Prostate gland (tissue), 2 donors: ENCODE measurements at places on chromosomes 1 and 21.

DNA sequence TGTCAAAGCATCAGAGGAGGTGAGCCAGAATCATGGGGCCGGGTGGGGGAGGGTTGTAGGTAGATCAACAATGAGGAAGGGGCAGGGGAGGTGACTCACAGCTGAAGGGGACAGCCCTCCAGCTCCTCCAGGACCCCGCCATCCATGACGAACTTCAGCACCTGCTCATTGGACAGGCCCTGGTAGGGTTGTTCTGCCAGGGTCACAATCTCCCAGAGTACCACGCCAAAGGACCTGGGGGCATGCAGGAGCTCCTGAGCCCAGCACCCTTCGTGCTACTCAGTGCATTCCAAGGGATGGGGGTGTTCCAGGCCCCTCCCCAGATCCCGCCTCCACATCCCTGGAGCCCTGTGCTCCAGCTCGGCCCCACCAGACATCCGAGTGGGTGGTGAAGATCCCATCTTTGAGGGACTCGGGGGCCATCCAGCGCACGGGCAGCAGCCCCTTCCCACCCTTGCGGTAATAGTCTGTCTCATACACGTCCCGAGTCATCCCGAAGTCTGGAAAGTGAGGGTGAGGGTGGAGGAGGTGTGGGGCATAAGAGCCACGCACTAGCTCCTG is 17.5 kb downstream of the INSRR start:
- H3K4me1 ChIP-seq = no peaks in the 10 kb centered on the region
- peaks cover 12% of the 10 kb centered on the region for H3K27me3 ChIP-seq
- no peak overlapping the region for H3K4me3 ChIP-seq
- no peak overlapping the region for H3K27ac ChIP-seq

GRCh38 chr1:214164173-214164572 is 116.8 kb upstream of the SMYD2 start:
- H3K27me3 ChIP-seq = no peaks in the 10 kb centered on the region
- no peaks in the 10 kb centered on the region for H3K4me1 ChIP-seq
- no peak overlapping the region for H3K4me3 ChIP-seq
- H3K36me3 ChIP-seq = no peaks in the 10 kb centered on the region
- DNase-seq = no peak

DNA sequence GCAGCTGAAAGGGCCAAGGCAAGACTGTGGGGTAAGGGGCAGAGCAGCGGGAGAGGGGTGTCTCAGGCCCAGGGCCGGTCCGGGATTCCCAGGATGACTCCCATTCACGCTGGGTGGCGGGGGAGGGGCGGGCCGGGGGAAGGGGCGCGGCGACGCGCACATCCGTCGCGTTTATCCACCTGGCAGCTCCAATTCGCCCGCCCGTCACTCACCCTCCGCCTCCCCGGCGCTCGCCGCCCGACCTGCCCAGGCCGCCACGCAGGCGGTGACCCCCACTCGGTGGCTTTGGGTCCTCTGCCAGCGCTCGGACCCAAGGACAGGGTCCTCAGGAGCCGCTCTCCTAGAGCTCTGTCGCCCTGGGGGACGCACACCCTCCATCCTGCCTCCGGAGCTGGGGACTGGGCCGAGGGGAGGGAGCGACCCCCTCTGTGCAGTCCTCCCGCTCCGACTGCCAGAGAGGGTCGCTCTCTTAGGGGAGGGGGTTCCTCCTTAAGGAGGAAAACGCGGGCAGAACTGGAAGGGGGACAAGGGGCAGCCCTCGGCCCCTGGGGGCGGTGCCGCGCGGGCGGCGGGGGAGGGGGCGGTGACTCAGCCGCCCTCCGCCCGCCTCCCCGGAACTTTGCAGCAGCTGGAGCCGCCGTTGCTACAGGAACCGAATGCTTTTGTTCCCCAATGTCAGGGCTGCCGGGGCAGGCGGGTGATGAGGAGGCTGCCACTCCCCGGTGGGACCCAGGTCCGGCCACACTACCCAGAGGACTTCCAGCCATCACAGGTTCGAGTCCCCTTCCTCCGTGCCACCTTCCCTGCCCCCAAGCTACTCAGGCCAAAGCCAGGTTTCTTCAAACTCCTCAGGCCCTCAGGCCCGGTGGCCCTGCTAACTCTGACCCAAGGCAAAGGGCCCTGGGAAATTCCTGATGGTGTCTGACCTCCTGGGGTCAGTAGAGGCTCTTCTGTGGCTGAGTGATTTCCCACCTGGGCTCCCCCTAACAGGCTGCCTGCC is 3.4 kb downstream of the ADGRB2 start:
- H3K4me1 ChIP-seq = peaks cover 4% of the 10 kb centered on the region
- no peaks in the 10 kb centered on the region for H3K36me3 ChIP-seq

DNA sequence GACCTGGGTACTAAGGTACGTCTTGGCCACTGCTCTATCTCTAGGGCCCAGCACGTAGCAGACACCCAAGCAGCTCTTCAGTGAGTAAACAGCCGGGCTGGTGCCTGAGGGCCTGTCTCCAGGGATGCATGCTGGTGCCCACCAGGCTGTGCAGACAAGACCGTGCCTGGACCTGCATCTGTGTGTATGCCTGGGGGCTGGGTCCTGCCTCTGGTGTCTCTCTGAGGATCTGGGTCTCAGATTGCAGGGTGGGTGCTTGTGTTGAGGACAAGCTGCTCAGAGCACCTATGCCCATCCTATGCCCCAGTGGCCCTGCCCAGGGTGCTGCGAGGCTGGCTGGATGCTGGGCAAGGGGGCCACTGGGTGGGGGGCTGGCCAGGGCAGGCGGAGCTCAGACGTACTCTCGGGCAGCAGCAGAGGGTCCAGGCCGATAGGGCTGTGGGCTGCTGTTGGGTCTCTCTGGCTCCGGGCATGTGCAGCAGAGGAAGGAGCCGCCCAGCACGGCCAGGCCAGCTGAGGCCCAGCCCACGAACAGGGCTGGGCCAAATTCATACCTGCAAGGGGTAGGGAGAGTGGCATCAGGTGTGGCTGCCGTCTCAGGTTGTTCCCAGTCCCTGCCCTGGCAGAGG is 4.4 kb downstream of the CLDN19 start:
- no peaks in the 10 kb centered on the region for H3K36me3 ChIP-seq
- DNase-seq = no peak
- no peak overlapping the region for H3K27ac ChIP-seq
- no peak overlapping the region for H3K4me3 ChIP-seq

DNA sequence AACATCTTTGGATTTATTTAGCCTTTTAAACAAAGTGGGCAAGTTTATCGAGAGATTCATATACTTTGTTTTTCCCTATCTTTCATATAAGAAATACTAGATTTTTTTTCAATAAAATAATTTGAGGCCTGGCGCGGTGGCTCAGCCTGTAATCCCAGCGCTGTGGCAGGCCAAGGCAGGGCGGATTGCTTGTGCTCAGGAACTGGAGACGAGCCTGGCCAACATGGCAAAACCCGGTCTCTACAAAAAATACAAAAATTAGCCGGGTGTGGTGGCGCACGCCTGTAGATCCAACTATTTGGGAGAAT is 1.6 kb upstream of the CDC14A start:
- H3K27me3 ChIP-seq = no peaks in the 10 kb centered on the region
- no peaks in the 10 kb centered on the region for H3K4me1 ChIP-seq
- no peak for DNase-seq
- peak overlapping the region; percentile 83 for H3K4me3 ChIP-seq

DNA sequence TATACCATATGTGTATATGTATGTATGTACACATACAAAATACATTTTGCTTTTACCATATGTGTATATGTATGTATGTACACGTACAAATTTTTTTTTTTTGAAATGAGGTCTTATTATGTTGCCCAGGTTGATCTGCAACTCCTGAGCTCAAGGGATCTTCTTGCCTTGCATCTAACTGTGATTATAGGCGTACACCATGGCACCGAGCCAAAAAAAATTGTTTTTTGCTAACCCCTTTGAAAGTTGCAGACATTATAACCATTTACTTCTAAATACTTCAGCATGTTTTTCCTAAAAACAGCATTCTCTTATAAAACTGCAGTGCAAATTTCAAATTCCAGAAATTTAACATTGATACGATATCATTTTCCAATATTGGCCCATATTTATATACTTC is 147.0 kb downstream of the POU2F1 start:
- no peak overlapping the region for H3K27ac ChIP-seq
- no peak overlapping the region for H3K4me3 ChIP-seq
- no peak for DNase-seq
- H3K36me3 ChIP-seq = no peaks in the 10 kb centered on the region
- no peaks in the 10 kb centered on the region for H3K4me1 ChIP-seq

GRCh38 chr21:16418226-16418625 is 688.4 kb downstream of the USP25 start:
- no peak for DNase-seq
- H3K4me1 ChIP-seq = no peaks in the 10 kb centered on the region
